ENCODE measurements at places on chromosomes 7 and 10.

DNA sequence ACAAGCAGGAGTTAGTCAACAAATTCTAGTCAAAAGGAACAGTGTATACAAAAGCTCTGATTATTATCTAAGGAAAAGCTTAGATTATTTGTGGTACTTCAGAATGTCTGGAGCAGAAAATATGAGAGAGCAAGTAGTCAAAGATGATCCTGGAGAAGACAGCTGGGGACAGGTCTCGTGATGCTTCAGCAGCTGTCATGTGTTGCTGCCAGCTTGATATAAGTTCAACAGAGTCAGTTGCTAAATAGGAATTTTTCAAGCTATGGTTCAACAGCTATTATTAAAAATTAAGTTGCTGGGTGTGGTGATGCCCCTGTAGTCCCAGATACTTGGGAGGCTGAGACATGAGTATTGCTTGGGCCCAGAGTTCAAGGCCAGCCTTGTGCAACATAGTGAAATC, 240.0 kb upstream of the RHOBTB1 start:
- no peak for DNase-seq

DNA sequence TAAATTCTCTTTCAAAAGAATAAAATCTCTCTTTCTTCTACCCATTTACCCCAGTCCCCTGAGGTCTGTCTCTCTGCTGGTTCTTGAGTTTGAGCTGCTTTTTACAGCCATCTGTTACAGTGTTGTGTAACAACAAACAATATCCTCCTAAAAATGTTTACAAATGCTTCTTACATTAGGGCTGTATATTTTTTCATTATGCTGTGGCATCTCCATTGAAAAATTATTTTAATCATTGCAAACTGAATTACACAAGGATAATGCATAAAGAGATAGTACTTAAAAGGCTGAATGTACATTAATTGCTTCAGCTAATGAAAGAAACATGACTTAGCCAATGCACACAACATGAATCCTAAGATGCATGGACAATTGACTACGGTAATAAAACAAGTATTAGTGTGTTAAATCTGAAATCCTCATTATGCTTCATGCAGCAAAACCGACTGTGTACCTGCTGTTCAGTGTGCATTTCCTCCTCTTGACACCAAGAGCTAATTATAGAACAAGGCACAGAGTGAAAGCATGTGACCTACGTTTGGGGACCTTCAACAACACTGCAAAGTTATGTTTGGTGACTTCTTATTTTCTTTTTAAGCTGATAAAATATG, 181.7 kb upstream of the RHOBTB1 start:
- DNase-seq, result no peak

DNA sequence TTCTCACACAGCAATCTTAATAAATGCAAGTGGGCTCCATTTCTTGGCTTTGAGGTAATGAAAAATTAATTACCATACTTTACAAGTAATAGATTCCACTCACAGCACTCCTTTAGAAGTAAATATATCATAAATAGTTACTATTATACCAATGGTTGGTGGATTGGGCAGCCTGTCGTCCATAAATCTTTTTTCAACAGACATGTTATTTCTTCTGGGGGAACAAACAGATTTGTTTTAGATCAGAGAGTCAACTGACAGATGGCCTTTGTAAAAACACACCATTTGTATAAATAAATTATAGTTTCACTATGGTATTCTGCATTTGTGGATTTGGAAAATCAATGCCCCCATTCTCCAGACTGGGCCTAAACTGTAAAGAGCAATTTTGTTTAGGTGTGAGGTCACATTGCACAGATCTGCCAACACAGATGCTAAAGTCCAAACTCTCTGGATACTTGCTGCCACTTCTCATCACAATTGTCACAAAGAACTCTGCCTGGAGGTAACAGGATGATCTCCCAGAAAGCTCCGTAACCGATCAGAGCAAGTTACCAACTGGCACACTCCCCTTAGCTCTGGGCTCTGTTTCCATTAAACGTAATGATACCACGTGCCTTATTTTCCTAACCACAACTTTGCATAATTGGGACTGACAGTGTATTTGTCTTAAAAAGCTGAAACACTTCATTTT, 4.5 kb upstream of the MACROH2A2 start:
- no peak for DNase-seq

DNA sequence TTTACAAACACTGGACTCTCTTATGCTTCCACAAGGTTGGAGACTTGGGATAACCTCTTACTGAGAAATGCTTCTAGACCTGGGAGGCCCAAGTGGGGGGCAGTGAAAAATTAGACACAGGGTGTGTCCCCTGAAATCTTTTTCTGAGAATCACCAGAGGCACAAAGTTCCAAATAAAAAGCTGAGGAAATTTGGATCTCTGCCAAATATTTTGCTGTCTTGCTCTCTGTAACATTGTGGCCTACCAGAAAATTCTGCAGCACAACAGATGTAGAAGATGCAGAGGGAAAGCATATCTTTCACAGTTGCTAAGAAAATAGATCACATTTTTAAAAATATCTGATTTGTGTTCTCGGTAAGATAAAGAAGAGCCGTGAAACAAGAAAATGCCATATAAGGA, 849.4 kb downstream of the CCSER2 start:
- DNase-seq, result no peak

DNA sequence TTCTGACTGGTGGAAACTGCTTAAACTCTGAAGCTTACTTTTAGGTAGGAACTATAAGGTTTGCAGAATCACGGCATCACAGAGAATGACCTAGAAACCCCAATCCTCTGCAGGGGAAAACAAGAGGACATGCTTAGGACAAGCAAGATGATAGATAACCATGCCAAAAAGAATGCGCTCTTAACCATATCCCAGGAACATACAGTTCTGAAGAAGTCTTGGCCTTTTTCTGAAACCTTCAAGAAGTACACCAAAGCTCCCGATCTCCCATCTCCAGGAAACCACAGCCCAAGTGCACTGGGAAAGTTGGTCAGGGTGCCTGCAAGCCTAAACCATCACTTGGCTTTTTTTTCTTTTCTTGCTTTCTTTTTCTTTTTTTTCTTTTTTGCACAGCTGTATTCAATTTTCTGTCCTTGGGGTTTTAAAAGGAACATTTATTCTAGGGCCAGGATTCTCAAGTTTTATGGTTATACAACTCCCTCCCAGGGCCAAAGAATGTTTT, 12.2 kb upstream of the SVIL start:
- DNase-seq, result no peak

DNA sequence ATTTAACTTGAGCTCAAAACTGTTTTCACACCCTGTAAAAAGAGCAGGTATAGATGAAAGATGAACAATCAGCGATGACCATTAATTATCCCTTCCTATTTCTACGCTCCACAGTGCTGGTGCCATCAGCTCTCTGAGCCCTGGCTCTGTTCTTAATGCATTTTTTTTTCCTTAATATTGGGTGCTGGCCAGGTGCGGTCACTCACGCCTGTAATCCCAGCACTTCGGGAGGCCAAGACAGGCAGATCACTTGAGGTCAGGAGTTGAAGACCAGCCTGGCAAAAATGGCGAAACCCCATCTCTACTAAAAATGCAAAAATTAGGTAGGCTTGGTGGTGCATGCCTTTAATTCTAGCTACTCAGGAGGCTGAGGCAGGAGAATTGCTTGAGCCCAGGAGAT, 4.2 kb downstream of the STEAP4 start:
- DNase-seq, result no peak

DNA sequence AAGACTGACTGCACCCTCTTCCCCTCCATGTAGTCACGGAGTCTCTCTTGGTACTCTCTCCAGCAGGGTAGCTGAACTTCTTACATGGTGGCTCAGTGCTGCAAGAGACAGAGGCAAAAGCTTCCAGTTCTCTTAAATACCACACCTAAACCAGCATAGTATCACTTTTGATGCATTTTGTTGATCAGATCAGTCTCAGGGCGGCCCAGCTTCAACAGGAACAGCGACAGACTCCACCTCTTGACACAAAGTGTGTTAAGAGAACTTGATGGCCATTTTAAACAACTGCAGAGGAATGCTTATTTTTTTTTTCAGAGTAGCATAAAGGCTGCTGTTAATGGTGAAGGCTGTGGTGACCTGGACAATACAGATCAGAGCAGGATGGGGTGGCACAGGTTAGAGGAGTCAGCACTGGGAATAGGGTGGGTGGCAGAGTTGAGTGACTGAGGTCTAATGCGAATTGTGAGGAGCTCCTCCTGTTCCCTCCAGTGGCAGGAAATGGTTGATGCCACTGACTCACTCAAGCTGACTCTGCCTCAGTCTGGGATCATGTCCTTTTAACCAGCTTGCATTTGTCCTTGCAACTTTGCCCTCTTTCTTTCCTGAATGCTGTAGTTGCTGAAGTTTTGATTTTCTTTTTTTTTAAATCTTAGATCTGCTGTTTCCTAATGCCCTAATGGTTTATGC, 17.3 kb downstream of the MGAM start:
- no peak for DNase-seq

GRCh38 chr10:102628451-102628911, 15.8 kb upstream of the TRIM8 start:
- DNase-seq, result no peak

GRCh38 chr10:60237977-60238758, 151.5 kb downstream of the ANK3 start:
- no peak for DNase-seq

- no peak for DNase-seq
Measured at GRCh38 chr10:86064931-86065662, 301.5 kb downstream of the GRID1 start.

DNA sequence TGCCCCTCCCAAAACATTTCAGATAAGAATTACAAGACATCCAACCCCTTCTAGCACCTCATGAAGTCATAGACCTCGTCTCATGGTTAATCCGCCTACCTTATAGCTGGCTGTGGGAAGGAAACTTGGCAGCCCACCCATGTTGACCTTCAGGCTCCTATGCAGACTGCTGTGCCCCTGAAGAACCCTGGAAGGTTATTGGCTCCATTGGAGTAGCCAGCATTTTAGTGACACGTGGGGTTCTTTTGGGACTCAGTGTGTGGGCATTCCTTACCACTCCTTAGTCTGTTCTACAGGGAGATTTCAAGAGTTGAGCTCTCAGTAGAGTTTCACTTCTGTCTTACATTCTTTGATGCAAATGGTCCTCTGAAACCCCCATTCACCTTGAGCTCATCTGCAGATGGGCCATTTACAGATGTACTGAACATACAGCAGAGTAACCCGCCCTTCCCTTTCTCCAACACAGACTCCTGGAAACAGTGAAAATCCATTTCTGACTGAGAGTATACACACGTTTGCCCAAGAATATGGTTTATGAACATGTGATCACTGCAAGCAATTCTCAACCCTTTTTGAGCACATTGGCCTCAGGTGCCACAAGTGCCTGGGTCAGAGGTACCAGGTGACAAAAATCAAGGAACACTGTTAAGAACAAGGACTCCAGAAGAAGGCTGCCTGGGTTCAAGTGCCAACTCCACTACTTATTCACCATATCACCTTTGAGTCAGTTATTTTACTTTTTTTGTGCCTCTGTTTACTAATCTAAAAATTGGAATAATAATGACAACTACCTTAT, 54.0 kb upstream of the HECW1 start:
- DNase-seq, result no peak

DNA sequence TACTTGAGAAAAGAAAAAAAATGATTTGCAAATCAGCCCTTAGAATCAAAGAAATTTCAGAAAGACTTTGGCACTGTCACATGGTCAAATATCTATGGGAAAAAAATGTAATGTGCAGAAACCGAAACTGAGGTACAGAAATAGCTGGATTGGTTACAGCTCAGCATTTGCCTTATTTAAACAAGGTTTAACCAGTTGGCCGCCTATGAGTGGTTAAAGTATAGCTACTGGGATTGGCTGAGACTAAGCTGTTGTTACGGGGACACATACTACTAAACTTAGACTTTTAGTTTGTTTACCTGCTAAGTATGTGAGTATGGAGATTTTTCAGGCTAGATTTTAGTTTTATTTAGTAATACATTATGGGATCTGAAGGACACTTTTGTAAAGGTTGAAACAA, 38.6 kb downstream of the SFTPD start:
- no peak for DNase-seq

DNA sequence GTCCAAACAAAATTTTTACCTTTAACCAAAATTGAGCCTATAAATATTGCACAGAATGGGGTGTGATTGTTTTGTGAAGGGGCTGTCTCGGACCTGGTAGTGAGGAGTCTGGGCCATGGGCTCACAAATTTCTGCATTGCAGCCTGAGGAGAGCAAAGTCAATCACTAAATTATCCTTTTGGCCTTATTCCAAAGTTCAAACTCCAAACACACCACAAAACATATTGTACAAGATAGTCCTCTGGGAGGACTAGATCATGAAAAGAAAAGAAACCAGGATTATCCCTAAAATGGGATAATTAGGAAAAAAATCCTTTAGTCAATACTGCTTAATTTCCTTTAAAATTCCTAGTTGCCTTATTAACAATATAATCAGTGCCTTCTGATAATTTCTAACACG, 115.5 kb downstream of the BUB3 start:
- DNase-seq, result no peak

GRCh38 chr7:116528008-116528789, 3.4 kb downstream of the CAV1 start:
- no peak for DNase-seq

DNA sequence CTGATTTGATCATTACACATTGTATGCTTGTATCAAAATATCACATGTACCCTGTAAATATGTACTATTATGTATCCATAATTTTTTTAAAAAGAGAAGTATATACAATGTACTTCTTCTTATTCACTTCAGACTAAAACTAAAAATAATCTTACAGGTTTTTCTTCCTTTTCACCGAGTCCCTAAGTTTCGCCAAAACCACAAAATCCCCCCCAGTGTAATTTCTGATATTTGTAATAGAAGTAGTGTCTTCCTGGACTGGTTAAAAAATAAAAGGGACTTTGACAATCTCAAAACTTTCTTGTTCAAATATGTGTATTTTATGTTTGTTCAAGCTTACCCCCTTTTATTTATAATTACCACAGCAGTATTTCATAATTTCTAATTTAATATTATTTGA, 23.9 kb downstream of the EPC1 start:
- DNase-seq, result no peak

GRCh38 chr10:28503114-28503513, 29.8 kb upstream of the WAC start:
- no peak for DNase-seq

DNA sequence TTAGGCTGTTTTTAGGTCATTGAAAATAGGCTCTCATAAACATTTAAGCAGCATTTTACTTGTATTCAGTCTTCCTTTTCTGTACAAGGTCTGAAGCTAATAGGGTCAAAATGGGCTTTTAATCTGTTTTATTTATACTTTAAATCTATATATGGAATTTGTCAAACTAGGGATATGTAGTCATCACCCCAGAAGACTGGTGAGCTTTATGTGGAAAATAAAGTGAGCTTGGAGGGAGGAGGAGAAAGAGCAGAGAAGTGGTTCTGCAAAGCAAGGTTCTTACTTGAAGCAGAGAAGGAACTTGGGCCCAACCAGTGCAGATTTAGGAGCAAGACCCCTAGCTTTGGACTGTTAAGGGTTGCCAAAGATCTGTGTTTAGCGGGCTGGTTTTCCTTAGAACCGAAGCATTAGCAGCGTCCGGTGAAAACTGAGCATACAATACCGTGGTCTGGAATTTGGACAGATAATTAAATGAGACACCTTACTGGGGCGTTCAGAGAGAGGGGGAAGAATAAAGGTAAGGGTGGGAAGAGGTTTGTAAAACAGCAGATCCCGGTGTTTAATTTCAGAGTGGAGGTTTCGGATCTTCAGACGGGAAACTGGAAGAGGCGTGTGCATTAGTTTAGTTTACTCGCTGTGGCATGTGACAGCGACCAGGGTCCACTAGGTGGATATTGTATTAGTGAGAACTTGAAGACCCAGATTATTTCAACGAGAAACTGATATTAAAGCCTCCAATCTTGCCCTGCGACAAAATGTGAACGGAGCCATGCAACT, 2.4 kb downstream of the BAMBI start:
- DNase-seq, result no peak
